ENCODE measurements at places on chromosomes 6 and 20.

DNA sequence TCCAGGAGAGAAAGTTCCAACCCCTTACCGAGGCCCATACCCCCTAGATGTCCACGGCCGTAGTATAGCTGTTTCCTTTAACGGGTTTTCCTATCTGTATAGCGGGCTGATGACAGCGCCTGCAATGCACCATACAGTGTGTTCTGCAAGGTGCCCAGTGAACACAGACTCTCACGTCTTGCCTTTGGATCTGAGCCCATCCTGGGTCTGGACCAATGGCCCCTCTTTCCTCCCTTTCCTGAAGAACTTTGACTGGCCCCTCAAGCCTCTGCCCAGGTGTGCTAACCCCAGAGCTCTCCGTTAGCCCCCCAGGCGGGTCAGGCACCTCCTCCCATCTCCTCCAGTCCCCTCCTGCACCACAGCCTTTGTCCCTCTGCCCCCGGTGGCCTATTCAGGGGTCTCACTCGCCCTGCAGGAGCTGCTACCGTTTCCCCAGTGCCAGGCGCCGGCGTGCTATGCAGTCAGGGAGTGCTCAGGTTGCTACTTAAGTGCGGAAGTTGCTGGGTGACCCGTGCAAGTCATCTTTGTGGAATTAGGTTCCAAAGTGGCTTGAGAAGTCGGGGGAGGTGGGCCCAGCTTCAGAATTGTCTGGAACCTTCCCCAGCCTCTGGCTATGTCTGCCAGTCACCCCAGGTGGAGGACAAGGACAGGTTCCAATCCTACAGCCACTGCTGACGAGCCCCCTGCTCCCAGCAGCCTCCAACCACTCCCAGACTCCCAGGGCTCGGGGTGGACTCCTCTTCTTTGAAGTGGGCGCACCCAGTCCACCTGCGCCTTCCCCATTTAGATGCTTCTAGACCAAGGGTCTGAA lies 35.0 kb upstream of the ZBP1 start:
- DNase-seq: peak; percentile 55

- DNase-seq: no peak
These were observed 59.8 kb upstream of the DEK start for GRCh38 chr6:18323935-18324705.

- DNase-seq: no peak
These were observed 367.0 kb upstream of the MARCKS start for GRCh38 chr6:113489952-113490746.

GRCh38 chr6:30283761-30284160 lies 43.0 kb upstream of the TRIM39 start:
- no peak for DNase-seq

DNA sequence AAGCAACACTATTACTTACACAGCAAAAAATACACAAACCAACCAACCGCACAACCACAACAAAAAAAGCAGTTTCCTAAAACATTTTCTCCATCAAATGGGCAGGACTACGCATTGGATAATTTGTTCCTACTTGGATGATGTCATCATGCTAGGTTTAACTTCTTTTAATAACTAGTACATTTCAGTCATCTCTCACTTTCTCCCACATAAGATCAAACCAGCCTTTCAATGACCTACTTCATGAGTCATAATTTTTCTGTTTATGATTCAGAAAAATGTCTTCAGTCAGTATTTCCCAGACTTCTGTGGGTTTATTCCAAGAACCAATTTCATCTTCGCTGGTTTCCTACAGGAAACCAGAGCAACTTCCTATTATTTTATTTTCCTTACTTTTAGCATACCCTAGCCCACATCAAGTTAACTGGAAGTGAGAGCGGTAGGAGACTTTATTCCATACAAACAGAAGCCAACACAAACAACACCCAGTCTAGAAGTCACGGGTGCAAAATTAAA lies 134.2 kb downstream of the GMDS start:
- DNase-seq: no peak

DNA sequence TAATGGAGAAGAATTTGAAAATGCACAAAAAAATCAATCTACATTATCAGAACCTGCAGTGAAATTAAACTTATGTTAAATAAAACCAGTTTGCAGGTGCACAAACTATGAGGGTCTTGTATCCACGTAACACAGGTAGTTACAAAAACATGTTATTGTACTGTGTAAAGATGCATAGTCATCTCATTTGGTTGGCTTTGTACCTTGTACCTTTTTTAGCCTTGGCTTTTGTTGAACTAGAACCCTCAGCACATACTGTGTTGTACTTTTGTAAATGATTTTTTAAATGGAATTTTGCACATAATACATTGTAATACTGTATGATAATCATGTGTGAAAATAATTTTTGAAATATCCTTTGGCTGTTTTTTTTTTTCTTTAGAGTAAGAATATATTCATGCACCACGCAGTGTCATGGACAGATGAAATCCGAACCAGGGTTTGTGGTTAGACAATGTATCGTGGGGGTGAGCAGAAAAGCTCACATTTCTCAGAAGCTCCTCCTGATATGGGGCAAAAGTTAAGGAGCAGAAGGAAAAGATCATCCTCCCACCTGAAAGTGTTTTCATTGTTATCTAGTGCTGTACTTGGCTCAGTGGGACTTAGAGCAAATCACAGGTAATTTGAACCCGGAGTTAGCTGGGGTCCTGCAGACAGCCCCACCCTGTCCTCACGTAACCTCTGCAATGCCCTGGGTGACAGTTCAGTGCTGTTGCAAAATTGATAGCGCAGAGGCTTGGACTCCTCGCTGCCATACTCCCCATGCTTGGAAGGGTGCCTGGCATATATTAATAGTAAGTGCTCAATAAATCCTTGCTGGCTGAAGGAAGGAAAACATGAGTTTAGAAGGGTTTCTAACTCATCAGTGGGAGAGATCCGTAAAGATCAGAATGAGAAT lies 14.8 kb upstream of the NAA20 start:
- no peak for DNase-seq

GRCh38 chr6:151432651-151433050 lies 19.3 kb downstream of the RMND1 start:
- no peak for DNase-seq

- no peak for DNase-seq
These were observed 3.3 kb downstream of the CST11 start for GRCh38 chr20:23449421-23449820.

GRCh38 chr6:6006006-6006427 lies 708 bp downstream of the NRN1 start:
- DNase-seq: no peak

GRCh38 chr6:150327117-150327774 lies 41.6 kb upstream of the IYD start:
- no peak for DNase-seq

DNA sequence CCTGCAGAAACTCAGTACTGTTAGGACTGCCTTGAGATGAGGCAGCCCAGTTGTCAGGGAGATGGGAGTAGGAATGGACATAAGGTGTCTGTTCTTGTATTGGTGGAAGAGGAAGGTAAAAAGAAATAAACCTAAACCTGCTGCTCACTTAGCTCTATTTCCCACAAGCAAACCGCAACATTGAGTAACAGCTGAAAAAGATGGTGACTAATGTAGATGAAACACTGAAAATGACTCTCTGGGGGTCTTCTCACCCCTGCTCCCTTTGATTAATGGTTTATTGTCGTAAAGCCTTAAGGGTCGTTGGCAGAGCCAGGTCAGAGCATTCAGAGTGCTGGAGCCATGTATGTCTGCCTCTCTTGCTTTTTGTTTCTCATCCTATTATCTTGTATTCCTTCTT lies 87.5 kb downstream of the FOXO3 start:
- no peak for DNase-seq

- no peak for DNase-seq
These were observed 68.8 kb downstream of the CDC5L start for GRCh38 chr6:44456070-44456965.

- DNase-seq: no peak
These were observed 899.5 kb upstream of the ADGRB3 start for GRCh38 chr6:67735623-67736022.

DNA sequence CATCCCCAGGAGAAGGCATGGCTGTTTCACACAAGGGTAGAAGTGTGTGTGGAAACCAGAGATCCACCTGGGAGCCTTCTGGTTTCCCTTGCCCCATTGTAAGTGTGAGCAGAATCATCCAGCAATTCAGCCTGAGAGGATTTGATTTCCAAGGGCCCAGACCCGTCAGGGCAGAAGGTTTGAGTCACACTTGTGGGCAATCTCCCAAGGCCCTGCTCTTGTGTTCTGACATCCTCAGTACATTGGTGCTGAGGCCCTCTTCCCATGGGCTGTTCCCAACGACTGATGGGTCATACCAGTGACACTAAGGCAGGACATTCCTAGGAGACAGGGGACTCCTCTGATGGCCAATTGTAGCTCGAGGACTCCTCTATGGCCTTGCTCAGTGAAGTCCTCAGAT lies 58.2 kb upstream of the POLR1H start:
- DNase-seq: peak; percentile 38

GRCh38 chr6:43275801-43276576 lies 22.1 kb upstream of the SLC22A7 start:
- DNase-seq: peak; percentile 67

GRCh38 chr20:24296477-24297261 lies 172.8 kb upstream of the SYNDIG1 start:
- no peak for DNase-seq

Data from activated CD8-positive, alpha-beta memory T cell treated with anti-CD3 and anti-CD28 coated beads for 24 hours (primary cell).